ENCODE measurements at places on chromosomes 7 and 10. TPM values are rescaled to one million over a fixed set of nuclear protein-coding genes. Genes with fewer than 3 reads are reported as not detected.

Gene ADAM12
- 1.8 TPM for total RNA-seq

Gene SDK1
- 0.51 TPM for total RNA-seq

Gene WDR86
- total RNA-seq = 0.13 TPM

Gene PSD
- under 0.01 TPM for total RNA-seq

Gene STAG3
- 0.13 TPM for total RNA-seq
